ENCODE measurements at places on chromosomes 13 and 19.

DNA sequence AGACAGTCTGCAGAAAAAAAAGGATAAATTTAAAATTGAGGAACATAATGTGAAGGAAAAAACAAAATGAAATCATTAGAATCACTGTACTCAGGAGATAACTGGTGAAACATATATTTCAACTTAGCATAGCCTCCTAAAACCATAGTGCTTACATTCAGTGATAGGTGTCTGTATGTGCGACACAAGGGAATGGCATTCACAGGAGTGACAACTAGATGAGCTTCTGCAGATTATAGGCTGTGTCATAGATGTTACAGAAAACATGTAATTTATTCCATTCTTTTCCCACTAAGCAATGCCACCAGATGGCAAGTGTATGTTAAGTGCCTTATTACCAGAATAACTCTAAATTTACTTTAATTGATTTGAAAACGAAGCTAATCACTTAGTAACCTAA is 960.0 kb upstream of the PCDH20 start:
- no peak for DNase-seq

GRCh38 chr13:43269037-43269481 is 245.7 kb downstream of the DNAJC15 start:
- no peak for DNase-seq

DNA sequence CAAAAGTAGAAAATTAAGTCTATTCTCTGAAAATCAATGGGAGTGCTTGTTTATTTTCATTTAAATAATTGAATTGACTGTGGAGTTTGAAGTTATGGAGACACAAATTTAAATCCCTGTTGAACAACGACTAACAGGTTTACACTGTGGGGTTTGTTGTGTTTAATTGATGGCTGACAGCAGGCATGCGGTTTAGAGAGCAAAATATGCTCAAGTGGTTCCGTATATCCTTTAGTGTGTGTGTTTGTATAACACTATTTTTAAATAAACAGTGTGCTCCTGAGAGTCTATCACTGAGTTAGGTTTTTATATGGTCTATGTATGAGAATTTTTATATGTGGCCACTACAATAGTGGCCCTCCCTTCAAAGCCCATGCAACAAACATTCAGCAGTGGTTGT is 332.0 kb downstream of the GPC6 start:
- no peak for DNase-seq

- no peak for DNase-seq
Measured at GRCh38 chr13:24858953-24859352, 95.0 kb downstream of the RNF17 start.

DNA sequence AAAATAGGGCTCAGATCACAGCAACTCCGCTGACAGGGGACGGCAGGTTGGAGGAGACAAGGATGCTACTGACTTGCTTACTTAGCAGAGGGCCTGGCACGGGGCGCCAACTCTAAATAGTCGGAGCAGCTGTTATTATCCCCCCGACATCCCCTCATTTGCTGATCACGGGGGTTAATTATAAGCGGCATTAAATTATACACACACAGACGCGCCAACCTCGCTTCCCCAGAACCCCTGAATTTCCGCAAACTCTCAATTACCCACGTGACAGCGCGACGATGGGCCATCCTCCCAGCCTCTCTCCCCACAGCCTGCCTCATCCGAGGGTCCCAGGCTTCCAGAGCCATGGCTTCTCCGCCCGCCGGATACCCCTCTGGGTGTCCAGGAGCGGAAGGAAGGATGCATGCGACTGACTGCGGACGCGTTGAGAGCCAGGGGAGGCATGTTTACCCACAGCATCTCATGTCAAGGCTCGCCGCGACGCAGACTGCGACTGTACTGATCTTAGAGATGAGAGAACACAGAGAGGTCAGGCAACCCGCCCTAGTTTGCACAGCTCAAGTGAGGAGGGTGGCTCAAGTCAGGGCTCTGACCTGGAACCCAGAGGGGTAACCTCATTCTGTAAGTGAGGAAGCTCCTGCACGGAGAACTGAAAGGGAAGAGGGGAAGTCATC is 5.7 kb downstream of the PTPRS start:
- DNase-seq, result no peak

DNA sequence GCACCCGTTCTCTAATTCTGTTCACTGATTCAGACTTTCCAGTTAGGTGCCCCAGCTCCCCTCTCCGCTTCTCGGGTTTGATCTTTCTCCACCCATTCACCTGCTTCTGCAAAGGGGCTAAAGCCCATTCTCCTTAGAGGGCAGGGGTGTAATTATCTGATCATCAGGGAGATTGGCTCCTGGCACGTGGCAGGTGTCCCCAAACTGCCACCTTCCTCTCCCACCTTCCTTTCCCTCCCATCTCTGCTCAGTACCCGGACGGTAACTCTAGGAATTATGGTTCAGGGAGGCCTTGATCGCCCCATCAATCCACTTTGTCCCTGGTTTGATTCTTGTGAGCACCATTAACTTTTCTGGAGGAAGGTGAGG is 212 bp downstream of the FFAR1 start:
- no peak for DNase-seq

DNA sequence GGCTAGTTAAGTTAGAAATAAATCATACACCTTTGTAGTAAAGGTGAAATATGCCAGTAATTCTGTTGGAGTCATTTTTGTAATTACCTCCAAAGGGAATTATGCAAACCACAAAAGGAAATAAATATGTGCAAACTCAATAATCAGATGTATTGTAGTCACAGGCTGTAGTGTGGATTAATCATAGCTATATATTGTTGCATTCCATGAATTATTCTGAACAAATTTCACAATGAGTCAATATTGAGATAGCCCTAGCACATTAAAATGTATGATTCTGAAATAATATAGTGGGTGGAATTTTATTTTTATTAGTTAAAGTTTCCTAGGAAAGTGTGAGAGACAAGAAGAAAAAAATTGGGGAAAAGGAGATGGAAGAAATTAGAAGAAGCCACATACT is 790.5 kb upstream of the PCDH20 start:
- DNase-seq, result peak; percentile 10

- DNase-seq, result no peak
Measured at GRCh38 chr19:15256708-15257331, 24.6 kb upstream of the EPHX3 start.

- DNase-seq, result no peak
Measured at GRCh38 chr13:112961457-112962369, 7.3 kb upstream of the MCF2L start.

DNA sequence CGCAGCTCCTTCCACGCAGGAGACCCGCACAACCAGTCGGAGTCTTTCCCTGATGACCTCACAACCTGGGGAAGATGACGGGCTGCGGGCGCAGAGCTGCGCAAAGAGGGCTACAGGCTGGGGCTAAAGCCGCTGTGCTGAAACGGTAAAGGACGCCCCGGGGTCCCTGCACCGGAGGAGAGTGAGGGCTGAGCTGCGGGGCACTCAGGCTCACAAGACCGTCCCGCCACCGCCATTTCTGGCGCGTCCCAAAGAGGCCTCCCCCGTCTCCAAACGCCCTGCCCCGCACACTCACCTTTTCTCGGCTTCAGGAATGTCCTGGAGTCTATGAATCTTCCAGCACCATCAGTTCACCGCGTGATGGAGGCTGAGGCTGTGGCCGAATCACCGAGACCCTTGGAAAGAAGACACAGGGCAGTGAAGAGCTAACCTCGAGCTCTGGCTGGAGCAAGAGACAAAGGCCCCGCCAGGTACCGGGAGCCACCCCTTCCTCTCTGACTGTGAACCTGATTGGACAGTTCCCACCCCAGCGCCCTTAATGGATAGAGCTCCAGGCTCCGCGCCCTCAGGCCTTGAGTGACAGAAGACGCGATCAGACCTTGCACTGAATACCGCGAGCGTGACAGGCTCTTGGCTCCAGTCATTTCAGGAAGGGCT is 41.8 kb upstream of the ZNF429 start:
- no peak for DNase-seq

GRCh38 chr19:17957885-17958284 is 9.0 kb upstream of the KCNN1 start:
- DNase-seq, result no peak

GRCh38 chr19:31772915-31773314 is 423.7 kb upstream of the TSHZ3 start:
- no peak for DNase-seq

GRCh38 chr13:84118839-84119409 is 236.7 kb upstream of the SLITRK1 start:
- DNase-seq, result no peak

- no peak for DNase-seq
Measured at GRCh38 chr19:58395979-58396627, 647 bp downstream of the RNF225 start.

DNA sequence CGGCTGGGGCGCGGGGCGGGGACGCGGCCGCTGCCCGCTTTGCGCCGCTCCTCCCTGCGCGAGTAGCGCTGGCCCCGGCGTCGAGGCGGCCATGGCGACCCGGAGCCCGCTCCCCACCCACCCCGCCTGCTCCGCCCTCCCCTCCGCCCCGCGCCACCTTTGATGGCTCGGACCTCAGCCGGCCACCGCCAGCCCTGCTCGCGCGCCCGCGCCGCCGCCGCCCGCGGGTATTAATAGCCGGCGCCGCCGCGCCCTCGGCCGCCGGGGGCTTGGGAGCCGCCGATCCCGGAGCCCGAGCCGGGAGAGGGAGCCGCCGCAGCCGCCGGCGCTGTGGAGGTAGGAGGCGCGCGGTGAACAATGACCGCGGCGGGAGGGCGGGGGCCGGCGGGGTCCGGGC is 261 bp downstream of the FARP1 start:
- no peak for DNase-seq

DNA sequence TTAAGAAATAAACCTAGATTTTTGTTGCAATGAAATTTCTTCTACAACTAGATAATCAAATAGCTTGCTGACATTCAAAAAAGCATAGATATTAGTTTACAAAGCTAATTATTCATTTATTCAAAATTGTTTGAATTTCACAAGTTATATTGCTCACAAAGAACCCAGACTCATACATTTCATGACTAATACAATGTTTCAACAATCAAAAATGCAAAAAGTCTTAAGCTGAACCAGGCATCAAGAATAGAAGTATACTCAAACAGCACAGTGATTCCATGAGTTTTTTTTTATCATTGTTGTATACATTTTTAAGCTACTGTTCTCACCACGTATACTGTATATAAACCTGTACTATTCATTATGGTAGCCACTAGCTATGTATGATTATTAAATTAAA is 51.0 kb downstream of the DIAPH3 start:
- peak; percentile 6 for DNase-seq

GRCh38 chr13:112761701-112762689 is 72.2 kb downstream of the ATP11A start:
- no peak for DNase-seq

GRCh38 chr13:49314344-49314882 is 66.7 kb downstream of the CDADC1 start:
- DNase-seq, result no peak

DNA sequence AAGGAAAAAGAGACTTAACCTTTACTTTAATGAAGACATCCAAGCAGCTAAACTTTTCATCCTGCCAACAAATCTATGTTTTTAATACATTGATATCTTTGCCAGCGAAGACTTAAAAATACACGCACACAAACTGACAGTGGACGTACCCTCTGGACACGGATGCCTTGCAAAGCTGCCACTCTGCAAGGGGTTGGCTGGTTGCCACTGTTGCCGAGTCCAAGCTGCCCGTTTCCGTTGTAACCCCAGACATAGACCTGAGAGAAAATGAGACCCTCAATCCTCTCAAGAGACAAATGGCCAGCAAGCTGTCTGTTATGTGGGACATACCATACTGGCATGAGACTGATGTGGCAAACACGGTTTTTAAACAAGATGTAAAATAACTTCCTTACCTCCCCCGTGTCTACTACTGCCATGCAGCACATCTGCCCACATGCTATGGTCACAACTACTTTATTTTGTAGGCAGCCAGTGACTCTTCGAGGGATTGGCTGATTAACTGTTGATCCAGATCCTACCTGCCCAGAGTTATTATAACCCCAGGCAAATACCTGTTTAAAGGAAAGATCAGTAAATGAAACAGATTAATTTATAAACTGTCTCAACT is 21.2 kb downstream of the RCBTB2 start:
- DNase-seq, result no peak
